ENCODE measurements at places on chromosomes 11 and 22. TPM values are rescaled to one million over a fixed set of nuclear protein-coding genes. Genes with fewer than 3 reads are reported as not detected.

SLC22A6 gene
- not detected for total RNA-seq

GTSE1 gene
- 0.84 TPM for total RNA-seq

FBXO7 gene
- 85.6 TPM for total RNA-seq

C11orf54 gene
- total RNA-seq: 28.4 TPM

MIAT gene
- total RNA-seq: 0.36 TPM

MYBPC3 gene
- total RNA-seq: not detected

LGALS1 gene
- total RNA-seq: 1,819 TPM

OR51E2 gene
- not detected for total RNA-seq

NPAS4 gene
- total RNA-seq: 0.36 TPM

TPCN2 gene
- total RNA-seq: 29.9 TPM

FAM180B gene
- not detected for total RNA-seq

CDC42BPG gene
- 4.0 TPM for total RNA-seq

HEPN1 gene
- total RNA-seq: not detected

MMP27 gene
- not detected for total RNA-seq

ZNF143 gene
- 22.7 TPM for total RNA-seq

WBP2NL gene
- total RNA-seq: 3.2 TPM

MRGPRX4 gene
- not detected for total RNA-seq

FAM83F gene
- total RNA-seq: 3.4 TPM

NRGN gene
- 7.0 TPM for total RNA-seq

PHETA2 gene
- 3.4 TPM for total RNA-seq

NLRP10 gene
- total RNA-seq: not detected

KRTAP5-9 gene
- 0.46 TPM for total RNA-seq

MISFA gene
- total RNA-seq: not detected

PYGM gene
- total RNA-seq: 4.7 TPM

TXNRD2 gene
- 25.2 TPM for total RNA-seq

IL17REL gene
- not detected for total RNA-seq

MRGPRE gene
- not detected for total RNA-seq

PNPLA5 gene
- not detected for total RNA-seq

SMTNL1 gene
- not detected for total RNA-seq

CADM1 gene
- 61.2 TPM for total RNA-seq

DPAGT1 gene
- total RNA-seq: 22.1 TPM

TBX10 gene
- not detected for total RNA-seq

FGF3 gene
- total RNA-seq: not detected

CARNS1 gene
- total RNA-seq: 0.62 TPM

ASCL2 gene
- total RNA-seq: 0.18 TPM

APOL5 gene
- total RNA-seq: not detected

ACER3 gene
- total RNA-seq: 14.6 TPM

CCDC88B gene
- total RNA-seq: 3.5 TPM

C11orf16 gene
- not detected for total RNA-seq

FXYD2 gene
- total RNA-seq: 15.9 TPM
